ENCODE measurements at places on chromosomes 3 and 15.

DNA sequence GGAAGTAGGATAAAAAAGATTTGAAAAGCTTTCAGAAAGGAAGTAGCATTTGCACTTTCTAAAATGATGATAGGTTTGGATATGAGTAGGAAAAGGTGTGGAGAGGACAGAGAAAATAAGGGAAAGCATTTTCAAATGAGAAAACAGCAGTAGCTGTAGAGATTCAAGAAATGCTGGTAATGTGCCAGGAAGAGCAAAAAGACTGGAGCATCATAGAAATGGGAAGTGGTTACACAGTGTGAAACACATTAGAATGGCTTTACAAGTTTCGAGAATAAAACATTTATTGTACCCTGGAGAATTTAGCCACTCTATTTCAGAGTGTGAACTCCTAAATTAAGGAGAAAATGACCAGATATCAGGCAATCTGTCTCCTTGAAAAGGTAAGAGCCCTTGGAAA is 108.3 kb upstream of the CHL1 start:
- no peak for DNase-seq

- no peak for DNase-seq
Measured at GRCh38 chr15:38041576-38041975, 107.1 kb downstream of the TMCO5A start.

DNA sequence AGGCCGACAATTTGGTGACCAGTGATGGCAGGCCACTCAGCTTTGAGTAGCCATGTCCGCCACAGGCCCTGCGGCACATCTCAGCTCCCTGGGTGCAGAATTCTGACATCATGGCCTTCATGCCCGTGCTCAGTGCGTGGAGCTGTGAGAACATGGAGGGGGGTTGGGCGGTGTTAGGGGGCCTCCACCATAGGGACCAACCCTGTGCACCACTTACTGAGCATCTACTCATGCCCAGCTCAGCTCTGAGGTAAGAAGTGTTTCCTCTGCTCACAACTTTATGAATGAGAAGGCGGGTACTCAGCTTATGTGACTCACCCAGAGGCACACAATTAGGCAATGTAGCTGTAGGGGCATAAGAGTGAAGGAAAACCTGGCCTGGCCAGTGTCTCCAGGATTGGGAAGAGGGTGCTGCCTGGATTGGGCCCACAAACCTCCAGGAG is 10.5 kb downstream of the ACOX2 start:
- DNase-seq = no peak

- no peak for DNase-seq
Measured at GRCh38 chr3:140854961-140855360, 86.7 kb upstream of the SLC25A36 start.

DNA sequence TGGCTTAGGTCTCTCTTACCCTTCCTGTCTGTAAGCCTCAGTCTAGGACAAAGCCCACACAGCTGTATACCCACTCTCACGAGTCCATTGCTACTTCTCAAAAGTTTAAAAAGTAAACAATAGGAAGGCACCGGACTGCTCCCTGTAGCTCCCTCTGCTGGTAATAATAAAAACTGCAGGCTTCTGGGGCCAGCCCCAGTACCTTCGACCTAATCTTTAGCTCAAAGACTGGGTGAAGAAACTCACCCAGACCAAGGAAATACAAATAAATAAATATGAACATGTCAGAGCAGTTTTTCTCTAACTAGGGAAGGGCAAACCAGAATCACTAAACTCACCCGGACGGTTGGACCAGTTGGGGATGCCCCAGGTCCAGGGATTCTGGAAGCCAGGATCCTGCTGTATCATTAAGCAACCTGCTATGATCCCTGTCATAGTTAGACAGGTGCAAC is 5.0 kb downstream of the FAM219B start:
- DNase-seq = peak; percentile 17

DNA sequence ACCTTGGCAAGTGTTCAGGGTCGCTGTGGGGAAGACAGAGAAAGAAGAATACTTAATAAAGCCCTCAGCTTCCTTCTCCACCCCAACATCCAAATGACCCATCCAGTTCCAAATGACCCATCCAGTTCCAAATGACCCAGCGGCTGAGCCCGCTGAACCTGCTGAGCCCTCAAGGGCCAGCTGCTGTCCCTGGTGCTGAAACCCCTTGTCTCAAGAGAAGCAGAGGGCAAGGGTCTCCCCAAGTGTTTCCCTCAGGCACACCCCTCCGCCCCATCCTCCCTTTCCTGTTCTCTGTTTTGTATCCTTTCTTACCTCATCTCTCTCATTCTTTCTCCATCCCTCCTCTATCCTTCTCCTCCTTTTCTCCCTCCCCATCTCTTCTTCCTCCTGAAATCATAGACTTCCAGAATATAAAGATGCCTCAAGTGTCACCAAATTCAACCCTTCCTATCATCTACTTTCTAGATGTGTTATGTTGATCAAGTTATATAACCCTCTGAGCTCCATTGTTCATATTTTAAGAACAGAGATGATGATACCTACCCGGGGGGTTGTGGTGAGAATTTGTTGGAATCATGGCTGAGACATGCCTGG is 29.0 kb downstream of the CCDC33 start:
- peak; percentile 58 for DNase-seq

GRCh38 chr3:20696388-20697150 is 510.6 kb upstream of the SGO1 start:
- DNase-seq = no peak

DNA sequence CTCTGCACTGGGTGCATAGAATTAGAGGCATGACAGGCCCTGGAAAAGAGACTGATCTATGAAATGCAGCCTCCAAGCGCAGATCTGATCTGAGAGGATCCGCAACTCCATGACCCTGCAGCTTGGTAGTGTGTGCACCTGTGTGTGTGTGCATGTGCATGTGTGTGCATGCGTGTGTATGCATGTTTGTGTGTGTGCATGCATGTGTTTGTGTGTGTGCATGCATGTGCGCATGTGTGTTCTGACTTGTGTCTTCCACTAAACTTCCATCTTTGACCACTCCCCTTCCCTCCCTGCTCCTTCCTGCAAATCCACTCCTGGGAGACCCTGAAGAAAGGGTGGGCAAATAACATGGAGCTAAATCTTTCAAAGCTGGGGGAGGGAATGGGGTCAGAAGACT is 256.9 kb downstream of the PLCL2 start:
- no peak for DNase-seq

GRCh38 chr3:38335263-38335662 is 11.3 kb upstream of the XYLB start:
- no peak for DNase-seq

GRCh38 chr15:42495361-42496212 is at the start of gene SNAP23:
Gene SNAP23, plus strand, starts transcription at chr15:42495634. Its CDS starts 16,213 bp downstream, at chr15:42511847.
- DNase-seq = peak; percentile 80

- DNase-seq = no peak
Measured at GRCh38 chr15:36495456-36495991, 83.9 kb upstream of the CDIN1 start.

DNA sequence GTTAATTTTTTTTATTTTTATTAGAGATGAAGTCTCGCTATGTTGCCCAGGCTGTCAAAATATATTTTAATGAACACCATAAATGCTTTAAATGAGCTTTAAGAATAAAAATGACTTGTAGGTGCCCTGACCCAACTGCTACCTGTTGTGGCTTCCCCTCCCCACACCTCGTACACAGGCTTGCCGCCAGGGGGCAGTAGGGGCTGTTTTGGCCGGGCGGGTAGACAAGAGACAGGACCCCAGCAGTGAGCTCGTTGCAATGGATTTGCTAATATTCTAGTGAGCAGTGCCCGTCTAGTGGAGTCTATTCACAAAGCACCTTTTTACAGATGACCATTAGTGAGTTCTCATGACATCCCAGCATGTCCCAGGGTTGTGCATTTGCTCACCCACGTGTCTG is 418.1 kb downstream of the OCA2 start:
- DNase-seq = no peak

- DNase-seq = peak; percentile 31
Measured at GRCh38 chr3:100709842-100710260, 557 bp downstream of the TFG start.

DNA sequence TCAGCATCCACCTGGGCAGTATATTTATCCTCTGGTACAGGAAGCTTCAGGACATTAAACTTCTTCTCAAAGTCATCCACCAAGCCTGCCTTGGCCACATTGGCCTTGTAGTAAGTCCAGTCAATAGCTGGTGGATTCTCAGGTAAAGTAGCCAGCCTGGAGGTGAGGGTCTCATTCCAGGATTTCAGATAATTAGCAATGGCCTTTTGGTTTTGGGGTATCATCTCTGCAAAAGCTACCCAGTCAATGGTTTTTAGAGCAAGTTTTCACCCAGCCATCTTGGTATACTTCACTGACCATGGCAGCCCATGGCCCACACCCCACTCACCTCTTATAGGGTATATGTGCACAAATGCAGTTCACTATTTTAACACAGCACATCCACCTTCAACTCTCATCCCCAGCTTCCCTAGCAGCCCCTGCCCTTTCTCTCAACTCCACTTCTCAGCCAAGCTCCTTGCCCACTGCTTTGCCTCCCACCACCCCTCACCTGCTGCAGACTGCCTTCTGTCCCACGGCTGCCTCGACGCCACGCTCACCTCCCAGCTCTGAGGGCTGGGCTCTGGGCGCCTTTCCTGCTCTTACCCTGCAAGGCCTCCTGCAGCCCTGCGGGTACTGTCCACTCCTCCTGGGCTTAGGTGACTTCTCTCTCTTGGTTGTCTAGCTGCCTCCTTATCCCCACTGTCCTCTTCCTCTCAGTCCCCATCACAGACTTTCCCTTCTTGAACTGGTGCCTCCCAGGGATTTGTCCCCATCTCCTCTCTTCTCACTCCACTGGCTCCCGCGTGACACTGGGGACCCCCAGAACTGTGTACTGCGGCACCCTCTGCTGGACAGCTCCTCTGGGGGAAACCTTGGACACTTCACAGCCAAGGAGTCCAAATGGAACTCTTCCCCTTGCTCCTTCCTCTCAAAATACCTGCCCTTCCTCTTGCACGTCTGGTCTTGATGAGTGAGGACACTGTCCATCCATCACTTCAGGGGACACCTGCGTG is 1.7 kb upstream of the TGM5 start:
- no peak for DNase-seq

DNA sequence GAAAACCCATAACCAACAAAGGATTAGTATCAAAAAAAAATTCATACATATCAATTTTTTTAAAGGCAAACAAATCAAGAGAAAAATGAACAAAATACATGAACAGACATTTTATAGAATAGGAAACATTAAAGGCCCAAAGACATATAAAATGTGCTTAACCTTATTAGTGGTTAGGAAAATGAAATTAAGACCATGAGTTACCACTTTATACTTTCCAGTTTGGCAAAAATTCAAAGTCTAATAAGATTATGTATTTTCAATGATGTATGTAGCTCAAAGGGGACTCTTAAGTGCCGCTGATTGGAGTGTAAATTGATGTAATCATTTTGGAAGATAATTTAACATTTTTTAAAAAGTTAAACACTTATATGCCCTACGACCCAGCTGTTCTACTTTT is 89.2 kb downstream of the BOC start:
- DNase-seq = no peak

DNA sequence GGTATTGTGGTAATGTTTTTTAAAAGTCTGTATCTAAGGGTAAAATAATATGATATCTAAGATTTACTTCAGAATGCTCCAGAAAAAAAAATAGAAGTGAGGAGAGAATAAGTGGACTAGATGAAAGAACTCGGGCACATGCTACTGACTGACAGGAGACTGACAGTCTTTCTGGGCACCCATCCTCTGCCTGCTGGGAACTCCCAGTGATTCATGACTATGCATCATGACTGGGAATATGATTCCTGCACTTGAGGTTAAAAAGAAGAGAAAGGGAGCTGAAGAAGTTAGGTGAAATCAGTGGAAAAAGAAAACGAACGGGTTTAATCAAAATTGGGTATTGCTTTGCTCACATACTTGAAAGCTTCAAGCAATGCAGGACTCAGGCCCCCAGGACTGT is 35.7 kb upstream of the SPSB4 start:
- no peak for DNase-seq

- DNase-seq = no peak
Measured at GRCh38 chr3:145159640-145160039, 1001.3 kb downstream of the PLOD2 start.

DNA sequence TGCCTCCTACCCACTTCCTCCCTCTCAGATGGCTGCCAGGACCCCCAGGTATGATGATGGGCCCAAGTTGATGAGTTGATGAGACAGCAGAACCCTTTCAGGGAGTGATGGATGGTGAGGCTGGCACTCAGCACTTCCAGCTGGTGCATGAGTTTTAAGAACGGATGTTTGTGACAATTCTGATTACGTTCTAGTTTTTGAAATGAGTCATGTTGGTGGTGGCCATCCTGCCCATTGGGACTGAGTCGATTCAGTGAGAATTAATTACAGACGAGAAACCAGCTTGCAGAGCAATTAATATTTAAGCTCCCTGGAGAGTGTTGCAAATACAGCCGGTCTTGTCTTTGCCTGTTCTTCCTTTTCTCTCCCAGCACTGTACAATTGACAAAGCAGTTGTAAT is 56.9 kb upstream of the NR2C2 start:
- DNase-seq = no peak

GRCh38 chr3:168273917-168274316 is 178.2 kb upstream of the GOLIM4 start:
- DNase-seq = no peak

DNA sequence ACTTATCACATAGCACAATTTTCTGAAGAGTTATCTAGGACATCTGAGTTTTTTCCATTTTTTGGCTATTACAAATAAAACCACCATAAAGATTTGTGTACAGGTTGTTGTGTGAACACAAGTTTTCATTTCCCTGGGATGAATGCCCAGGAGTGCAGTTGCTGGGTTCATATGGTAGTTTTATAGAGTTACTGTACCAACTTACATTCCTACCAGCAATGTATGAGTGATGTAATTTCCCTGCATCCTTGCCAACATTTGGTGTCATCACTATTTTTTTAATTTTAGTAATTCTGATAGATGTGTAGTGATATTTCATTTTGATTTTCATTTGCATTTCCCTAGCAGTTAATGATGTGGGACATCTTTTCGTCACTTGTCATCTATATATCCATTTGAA is 20.5 kb downstream of the FILIP1L start:
- no peak for DNase-seq

All from right renal pelvis (tissue), 4 donors.